ENCODE measurements at places on chromosomes 12 and 14.
A peak's percentile ranks its signal among the peaks of the same experiment; 100 is the strongest.

- DNase-seq: peak; percentile 92
Observed at GRCh38 chr12:124680863-124681778, 113.7 kb upstream of the NCOR2 start.

GRCh38 chr12:22355011-22355580, 20.6 kb upstream of the ST8SIA1 start:
- no peak for DNase-seq

- no peak for DNase-seq
Observed at GRCh38 chr14:64422005-64422404, 33.9 kb downstream of the MTHFD1 start.

- DNase-seq: peak; percentile 3
Observed at GRCh38 chr14:97380539-97380941, 583.4 kb downstream of the VRK1 start.

GRCh38 chr14:55832122-55832911, 252.3 kb downstream of the KTN1 start:
- no peak for DNase-seq

DNA sequence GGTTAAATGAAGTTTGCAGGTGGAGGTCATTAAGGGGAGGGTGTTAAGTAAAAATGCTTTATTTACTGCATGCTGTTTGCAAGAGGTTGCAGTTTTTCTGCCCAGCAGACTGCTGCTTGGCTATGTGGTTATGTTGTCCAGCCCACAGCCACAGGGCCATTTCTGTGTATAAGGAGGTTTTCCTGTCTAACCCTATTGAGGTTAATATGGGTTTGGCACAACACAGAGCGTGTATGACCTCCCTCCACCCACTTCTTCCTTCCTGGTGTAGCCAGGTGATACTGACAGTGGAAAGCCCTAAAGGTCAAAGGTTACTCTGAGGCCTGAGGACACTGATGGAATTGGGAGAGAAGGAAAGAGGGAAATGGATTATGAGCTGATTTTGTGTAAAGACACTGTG, 253.7 kb upstream of the PWP1 start:
- no peak for DNase-seq

DNA sequence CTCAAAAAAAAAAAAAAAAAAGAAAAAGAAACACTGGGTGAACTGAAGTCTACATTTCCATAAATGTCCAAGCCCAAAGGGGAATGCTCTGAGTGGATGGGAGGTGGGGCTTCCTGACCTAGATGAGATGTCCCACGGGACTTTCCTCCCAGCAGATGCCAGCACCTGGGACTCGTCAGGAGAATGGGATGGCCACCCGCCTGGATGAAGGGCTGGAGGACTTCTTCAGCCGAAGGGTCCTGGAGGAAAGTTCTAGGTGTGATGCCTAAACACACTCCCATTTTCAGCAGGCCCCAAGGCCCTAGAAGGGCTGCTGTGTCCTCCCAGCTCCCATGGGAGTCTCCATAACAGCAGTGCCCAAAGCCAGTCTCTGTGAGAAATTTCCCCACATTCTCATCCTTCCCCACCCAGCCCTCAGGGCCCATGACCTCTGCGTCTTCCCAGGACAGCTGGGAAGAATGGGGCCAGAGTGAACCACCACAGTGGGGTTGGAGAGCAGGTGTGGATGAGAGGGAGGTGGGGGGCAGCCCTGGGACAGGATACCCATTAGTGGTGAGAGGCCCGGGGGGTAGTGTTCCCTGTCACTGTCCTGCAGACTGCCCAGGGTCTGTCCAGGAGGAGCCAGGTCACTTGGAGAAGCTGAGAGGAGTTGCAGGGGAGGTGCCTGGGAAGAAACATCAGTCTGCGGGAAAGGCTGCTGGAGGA, 7.1 kb upstream of the CPNE6 start:
- no peak for DNase-seq

- DNase-seq: no peak
Observed at GRCh38 chr14:56374421-56374820, 205.2 kb upstream of the TMEM260 start.

DNA sequence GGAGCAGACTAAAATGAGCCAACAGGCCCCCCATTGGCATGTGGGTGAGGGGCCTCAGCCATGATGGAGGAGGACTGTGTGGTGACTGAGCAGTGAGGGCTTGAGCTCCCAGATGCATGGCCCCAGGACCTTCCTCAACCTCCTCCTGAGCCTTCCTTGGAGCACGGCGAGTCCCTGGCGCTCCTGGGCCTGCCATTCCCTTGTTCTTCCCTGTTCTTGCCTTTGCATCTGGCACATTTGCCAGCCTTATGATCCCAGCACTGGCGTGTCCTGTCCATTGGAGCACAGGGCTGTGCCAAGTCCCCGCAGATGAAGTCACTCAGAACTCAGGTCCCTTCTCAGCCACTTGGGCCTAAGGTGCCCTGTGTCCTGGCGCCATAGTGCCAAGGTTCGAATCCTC, 40.3 kb upstream of the MEG3 start:
- DNase-seq: no peak

DNA sequence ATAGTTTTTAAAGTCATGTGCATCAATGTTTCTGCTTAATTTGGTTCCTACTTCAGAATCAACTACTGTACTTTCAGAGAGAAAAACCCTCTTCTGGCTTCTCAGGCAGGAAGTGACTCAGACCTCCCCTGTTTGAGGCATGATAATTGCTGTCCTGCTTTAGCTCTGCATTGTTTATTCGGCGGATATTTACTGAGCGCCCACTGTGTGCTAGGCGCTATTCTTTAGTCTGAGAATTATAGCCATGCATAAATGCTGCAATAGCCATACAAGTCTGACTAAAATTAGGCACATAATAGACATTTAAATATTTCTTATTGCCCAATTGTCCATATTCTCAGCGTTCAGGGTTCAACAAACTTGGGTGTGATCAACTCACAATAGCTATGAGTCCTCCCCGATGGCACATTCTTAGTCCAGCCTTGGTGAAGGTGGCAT, 6.1 kb upstream of the AMIGO2 start:
- DNase-seq: no peak

GRCh38 chr12:101909646-101910045, 32.3 kb downstream of the DRAM1 start:
- no peak for DNase-seq

- no peak for DNase-seq
Observed at GRCh38 chr12:108630481-108631207, 3.0 kb downstream of the SELPLG start.

- DNase-seq: no peak
Observed at GRCh38 chr14:105084741-105085571, 19.7 kb upstream of the GPR132 start.

DNA sequence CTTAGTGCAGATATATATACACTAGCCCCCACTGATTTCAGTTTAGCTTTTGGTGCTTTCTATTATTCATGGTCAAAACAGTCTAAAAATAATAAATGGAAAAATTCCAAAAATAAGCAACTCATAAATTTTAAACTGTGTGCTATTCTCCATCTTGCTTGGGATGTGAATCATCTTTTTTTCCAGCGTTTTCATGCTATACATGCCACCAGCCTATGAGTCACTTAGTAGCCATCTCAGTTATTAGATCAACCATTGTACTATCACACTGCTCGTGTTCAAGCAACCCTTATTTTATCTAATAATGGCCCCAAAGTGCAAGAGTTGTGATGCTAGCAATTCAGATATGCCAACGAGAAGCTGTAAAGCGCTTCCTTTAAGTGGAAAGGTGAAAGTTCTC, 73.9 kb upstream of the KRR1 start:
- peak; percentile 6 for DNase-seq

DNA sequence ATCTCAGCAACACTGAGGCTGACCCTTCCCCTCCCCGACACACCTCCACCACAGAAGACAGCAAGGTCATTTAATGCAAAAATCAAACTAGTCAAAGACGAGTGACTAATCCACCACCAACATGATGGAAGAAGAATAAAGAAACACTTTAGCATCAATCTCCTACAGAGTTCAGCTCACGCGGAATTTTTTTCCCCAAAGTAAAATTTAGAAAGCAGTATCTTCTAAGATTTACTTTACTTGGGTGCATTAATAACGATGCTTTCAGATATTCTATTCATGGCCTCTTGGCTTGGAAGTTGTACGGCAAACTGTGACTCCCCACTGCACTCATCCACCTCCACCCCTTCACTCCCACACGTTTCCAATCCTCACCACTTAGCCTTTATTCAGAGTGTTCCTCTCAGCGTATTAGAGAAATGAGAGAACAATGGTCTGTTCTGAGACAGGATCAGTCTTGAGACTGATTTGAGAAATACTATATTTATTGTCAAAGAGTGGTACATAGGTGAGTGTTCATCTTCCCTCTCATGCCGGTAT, 1.9 kb downstream of the EGLN3 start:
- DNase-seq: no peak

GRCh38 chr14:67583711-67584644, 16.1 kb downstream of the PIGH start:
- peak; percentile 35 for DNase-seq

GRCh38 chr12:104535369-104535768, 78.6 kb downstream of the CHST11 start:
- DNase-seq: no peak

DNA sequence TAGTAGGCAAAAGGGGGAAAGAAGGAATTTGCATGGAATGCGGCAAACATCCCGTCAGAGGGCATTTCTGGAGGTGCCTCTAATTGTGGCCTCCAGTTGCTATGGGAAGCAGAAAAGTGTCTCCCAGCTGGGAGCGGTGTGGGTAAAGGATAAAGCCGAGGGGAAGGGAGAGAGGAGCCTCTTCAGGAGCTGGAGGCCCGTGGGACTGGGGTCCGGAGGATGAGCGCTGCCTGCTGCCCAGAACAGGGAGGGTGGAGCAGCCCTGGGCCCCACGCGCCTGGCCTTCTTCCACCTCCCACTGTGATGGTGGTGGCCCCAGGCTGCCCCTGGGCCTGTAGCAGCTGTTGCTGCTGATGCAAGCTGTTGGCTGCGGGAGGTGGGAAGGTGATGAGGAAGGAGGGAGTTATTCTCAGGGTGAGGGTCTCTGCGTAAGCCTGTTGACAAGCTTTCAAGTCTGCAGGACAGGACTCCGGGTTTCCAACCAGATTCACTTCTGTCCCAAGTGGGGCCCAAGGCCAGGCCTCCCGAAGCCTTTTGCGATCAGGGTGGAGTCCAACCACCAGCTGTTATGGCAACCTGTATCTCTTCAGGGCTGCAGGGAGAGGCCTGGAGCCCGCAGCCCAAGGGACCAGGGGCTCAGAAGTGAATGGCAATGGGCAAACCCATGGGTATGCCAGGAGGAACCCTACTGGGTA, 19.1 kb upstream of the PGF start:
- no peak for DNase-seq

DNA sequence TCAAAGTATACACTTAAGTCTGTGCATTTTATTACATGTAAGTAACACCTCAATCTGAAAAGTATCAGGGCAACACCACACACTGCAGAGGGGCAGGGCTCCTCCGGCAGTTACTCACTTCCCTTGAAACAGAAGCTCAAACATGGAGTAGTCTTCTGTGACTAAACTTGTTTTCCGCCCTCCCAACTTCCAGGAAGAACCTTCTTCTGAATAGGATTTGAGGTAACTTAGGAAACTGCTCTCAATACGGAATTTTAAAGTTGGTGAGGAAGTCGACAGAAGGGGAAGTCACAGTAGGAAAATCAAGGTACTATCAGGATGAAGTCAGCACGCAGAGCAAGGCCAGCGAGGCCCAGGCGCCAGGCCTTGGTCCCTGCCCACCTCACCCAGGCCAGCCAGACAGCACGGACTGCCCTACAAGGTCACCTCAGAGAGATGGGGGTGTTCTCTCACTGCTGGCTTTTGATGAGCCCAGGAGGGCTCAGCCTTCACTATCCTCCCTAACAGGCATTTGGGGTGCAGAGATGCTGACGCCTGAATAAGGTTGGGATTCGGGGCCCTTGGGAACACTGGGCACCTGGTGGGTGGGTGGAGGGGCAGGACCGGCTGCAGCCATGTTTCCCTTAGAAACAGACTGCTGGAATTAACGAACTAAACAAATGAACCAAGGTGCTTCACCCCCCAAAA, 5.8 kb downstream of the ANKRD9 start:
- no peak for DNase-seq

DNA sequence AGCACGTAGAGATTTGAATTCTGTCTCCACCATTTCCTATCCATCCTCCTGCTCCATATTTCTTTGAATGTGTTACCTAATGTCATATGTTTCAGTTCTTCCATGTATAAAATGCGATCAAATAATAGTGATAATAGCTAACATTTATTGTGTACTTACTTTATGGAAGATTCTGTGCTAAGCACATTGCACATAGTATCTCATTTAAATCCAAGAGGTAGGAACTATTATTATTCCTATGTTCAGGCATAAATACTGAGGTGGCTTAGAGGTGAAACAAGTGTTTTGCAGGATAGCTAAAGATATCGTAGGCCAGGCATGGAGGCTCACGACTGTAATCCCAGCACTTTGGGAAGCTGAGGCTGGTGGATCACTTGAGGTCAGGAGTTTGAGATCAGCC, 17.5 kb upstream of the AICDA start:
- no peak for DNase-seq

DNA sequence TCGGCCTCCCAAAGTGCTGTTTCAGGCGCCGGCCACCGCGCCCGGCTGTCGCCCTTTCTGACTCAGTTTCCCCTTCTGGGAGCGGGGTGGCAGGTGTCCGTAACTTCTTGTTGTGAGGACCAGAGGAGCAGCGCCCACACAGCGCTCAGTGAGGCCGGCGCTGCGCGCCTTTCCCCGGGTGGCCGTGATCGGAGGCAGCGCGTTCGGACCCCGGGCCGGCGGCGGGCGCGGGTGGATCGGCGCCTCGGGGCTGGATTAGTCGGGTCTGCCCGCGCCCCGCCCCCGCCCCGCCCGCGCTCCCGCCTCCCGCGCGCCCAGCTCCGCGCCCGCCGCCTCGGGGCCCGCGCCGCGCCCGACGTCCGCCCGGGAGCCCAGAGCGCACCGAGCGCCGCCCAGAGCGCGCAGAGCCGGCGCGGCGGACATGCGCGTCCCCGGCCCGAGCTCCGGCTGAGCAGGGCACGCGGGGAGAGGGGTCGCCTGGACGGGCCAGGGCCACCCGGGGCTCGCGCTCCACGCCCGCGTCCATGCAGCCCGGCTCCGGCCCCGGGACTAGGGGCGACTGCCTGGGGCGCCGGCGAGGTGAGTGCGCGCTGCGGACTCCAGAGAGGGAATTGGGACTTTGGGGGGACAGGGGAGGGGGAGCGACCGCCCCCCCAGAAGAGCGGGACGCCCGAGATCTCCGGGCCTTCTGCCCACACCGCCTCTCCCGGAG, 50.6 kb downstream of the LRCOL1 start:
- peak; percentile 88 for DNase-seq

DNA sequence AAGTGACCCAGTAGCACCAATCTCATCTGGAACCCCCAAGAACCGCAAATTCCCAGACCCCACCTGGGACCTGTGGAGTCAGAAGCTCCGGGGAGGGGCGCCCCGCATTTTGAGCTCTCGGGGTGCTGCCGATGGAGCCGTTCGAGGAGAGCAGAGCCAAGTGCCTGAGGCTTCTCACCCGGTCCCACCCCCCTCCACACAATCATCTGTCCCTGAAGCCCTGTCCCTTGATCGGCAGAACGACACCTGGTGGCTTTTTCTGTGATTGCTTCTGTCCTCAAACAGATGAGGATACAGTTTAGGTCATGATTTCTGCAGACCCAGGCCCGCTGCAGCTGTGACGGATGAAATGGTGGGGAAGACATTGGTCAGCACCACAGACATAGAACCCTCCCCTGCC, 74.7 kb downstream of the NOC4L start:
- DNase-seq: no peak
